ENCODE measurements at places on chromosomes 13 and 19. TPM values are rescaled to one million over a fixed set of nuclear protein-coding genes. Genes with fewer than 3 reads are reported as not detected.

Gene PALM3
- not detected for total RNA-seq

Gene CACNG7
- total RNA-seq, result not detected

Gene KLK3
- 45.2 TPM for total RNA-seq

Gene PTH2
- total RNA-seq, result not detected

Gene TSHZ3
- 3.7 TPM for total RNA-seq

DNA sequence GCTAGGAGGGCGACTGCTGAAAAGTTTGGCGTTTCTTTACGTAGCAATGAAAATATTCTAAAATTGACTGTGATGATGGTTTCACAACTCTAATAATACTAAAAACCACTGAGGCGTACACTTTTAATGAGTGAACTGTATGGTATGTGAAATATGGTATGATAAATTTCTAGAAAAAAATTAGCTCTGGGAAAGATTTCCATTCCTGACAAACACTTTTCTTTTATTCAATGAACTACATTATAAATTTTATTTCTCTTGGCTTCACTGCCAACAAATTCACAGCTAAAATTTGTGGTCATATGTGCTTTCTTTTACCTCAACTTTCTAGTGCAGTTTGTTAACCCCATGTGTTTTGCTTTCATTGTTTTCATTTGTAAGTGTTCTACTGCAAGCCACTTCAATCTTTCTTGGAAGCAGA is 11.1 kb downstream of the ZC3H13 start:
- no peaks in the 10 kb centered on the region for H3K27me3 ChIP-seq
- no peak overlapping the region for H3K27ac ChIP-seq
- no peaks in the 10 kb centered on the region for H3K4me1 ChIP-seq
- no peak for DNase-seq
- no peak overlapping the region for H3K4me3 ChIP-seq
- H3K36me3 ChIP-seq, result no peaks in the 10 kb centered on the region

- no peak for DNase-seq
- no peaks in the 10 kb centered on the region for H3K27me3 ChIP-seq
- no peaks in the 10 kb centered on the region for H3K4me1 ChIP-seq
- H3K4me3 ChIP-seq, result no peak overlapping the region
- H3K36me3 ChIP-seq, result no peaks in the 10 kb centered on the region
- H3K27ac ChIP-seq, result no peak overlapping the region
These were observed 112.8 kb downstream of the TDRD3 start for GRCh38 chr13:60509601-60510386.

GRCh38 chr13:20418953-20419352 is 106.7 kb downstream of the CRYL1 start:
- no peaks in the 10 kb centered on the region for H3K27me3 ChIP-seq
- no peak overlapping the region for H3K27ac ChIP-seq

GRCh38 chr13:66659701-66660467 is 570.3 kb downstream of the PCDH9 start:
- no peaks in the 10 kb centered on the region for H3K4me1 ChIP-seq
- no peaks in the 10 kb centered on the region for H3K36me3 ChIP-seq
- no peak overlapping the region for H3K4me3 ChIP-seq
- DNase-seq, result no peak
- no peaks in the 10 kb centered on the region for H3K27me3 ChIP-seq
- no peak overlapping the region for H3K27ac ChIP-seq

- H3K27ac ChIP-seq, result no peak overlapping the region
- no peaks in the 10 kb centered on the region for H3K4me1 ChIP-seq
- H3K27me3 ChIP-seq, result no peaks in the 10 kb centered on the region
- H3K36me3 ChIP-seq, result no peaks in the 10 kb centered on the region
- no peak for DNase-seq
These were observed 7.7 kb upstream of the RFX2 start for GRCh38 chr19:6118043-6118442.

GRCh38 chr13:30884543-30884942 is 21.5 kb upstream of the MEDAG start:
- no peak overlapping the region for H3K27ac ChIP-seq
- no peaks in the 10 kb centered on the region for H3K27me3 ChIP-seq
- DNase-seq, result no peak
- H3K4me3 ChIP-seq, result no peak overlapping the region
- no peaks in the 10 kb centered on the region for H3K36me3 ChIP-seq

DNA sequence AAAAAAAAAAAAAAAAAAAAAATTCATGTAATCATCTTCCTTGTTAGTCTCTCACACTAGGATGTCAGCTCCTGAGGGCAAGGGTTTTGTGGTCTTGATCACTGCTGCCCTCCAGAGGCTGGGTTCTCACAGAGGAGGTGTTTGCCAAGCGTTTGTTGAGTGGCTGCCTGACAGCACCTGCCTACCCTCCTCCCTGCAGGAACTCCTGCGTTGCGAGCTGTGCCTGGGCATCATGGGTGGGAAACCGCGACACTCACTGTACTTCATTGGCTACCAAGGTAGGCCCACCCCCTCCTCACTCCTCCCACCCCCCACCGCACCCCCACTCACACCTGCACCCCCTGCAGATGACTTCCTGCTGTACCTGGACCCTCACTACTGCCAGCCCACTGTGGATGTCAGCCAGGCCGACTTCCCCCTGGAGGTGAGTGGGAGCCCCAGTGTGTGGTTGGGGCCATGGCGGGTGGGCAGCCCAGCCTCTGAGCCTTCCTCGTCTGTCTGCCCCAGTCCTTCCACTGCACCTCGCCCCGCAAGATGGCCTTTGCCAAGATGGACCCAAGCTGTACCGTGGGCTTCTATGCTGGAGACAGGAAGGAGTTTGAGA is 8.1 kb downstream of the ATG4D start:
- no peak for DNase-seq
- H3K4me1 ChIP-seq, result no peaks in the 10 kb centered on the region
- H3K27me3 ChIP-seq, result no peaks in the 10 kb centered on the region
- H3K4me3 ChIP-seq, result no peak overlapping the region
- no peak overlapping the region for H3K27ac ChIP-seq
- H3K36me3 ChIP-seq, result peaks cover 4% of the 10 kb centered on the region

DNA sequence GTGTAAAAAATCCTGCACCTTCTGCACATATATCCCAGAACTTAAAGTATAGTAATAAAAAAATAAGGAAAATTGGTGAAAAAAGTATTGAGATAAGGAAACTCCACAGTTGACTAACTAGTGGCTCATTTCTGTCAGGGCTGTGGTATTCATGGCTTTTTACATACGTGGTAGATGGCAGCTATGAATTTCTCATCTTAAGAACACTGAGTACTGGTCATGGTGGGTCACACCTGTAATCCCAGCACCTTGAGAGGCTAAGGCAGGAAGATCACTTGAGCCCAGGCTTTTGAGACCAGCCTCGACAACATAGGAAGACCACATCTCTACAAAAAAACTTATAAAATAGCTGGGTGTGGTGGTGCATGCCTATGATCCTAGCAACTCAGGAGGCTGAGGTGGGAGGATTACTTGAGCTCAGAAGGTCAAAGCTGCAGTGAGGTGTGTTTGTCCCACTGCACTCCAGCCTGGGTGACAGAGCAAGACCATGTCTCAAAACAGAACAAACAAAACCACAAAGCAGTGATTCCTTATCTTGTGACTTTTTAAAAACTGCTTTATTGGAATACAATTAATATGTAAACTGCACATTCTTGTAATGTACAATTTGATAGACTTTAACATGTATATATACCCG is 16.8 kb downstream of the SLAIN1 start:
- no peak overlapping the region for H3K4me3 ChIP-seq
- H3K36me3 ChIP-seq, result no peaks in the 10 kb centered on the region
- no peak overlapping the region for H3K27ac ChIP-seq
- no peaks in the 10 kb centered on the region for H3K4me1 ChIP-seq
- H3K27me3 ChIP-seq, result no peaks in the 10 kb centered on the region
- no peak for DNase-seq

DNA sequence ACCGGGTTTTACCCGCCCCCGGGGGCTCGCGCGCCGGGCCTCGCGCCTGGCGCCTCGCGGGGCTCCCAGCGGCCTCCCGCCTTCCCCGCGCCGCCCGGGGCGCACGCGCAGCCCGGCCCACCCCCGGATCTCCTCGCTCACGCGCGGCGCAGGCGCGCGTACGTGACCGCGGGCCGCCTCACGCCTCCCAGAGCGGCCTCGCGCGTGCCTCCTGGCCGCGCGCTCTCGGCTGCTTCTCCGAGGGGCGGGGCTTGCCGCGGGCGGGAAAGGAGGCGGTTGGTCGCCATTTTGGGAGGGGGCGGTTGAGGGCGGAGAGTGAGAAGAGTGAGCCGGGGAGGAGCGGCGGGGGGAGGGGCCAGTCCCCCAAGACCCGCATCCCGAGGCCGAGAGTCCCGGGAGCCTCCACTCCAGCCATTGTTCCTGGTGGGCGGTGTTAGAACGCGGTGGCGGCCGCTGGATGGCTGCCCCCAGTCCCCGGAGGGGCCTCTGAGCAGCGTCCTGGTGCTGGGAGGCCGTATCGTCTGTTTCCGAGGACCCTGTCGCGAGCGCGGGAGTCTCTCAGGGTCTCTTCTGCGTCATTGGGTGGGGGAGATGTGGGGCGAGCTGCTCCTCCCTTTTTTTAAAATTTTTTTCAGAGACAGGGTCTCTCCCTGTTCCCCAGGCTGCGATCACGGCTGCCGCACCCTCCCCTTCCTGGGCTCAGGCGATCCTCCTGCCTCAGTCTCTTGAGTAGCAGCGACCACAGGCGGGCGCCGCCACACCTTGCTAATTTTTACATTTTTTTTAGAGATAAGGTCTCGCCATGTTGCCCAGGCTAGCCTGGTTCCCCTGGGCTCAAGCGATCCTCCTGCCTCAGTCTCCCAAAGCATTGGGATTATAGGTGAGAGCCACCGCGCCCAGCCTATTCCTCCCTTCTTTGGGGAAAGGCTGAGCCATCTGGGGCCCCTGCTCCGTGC is at the start of gene ZNF541:
ZNF541 (minus strand) TSS at position 78 of the 956 bp plus-strand sequence. CDS start 17,292 bp downstream, outside the sequence.
- H3K27me3 ChIP-seq, result no peaks in the 10 kb centered on the region
- H3K4me3 ChIP-seq, result peak within 1 kb of the TSS; percentile 46
- H3K4me1 ChIP-seq, result no peaks in the 10 kb centered on the region

GRCh38 chr19:11710313-11710712 is 28.4 kb downstream of the ZNF823 start:
- H3K4me3 ChIP-seq, result no peak overlapping the region
- DNase-seq, result no peak
- no peak overlapping the region for H3K27ac ChIP-seq

Measured in breast epithelium (tissue), 4 donors.